ENCODE measurements at places on chromosomes 2 and 18.

- no peak for DNase-seq
Observed at GRCh38 chr2:74777161-74777900, 56.6 kb upstream of the HK2 start.

GRCh38 chr18:72811047-72811446 is 56.7 kb downstream of the NETO1 start:
- no peak for DNase-seq

DNA sequence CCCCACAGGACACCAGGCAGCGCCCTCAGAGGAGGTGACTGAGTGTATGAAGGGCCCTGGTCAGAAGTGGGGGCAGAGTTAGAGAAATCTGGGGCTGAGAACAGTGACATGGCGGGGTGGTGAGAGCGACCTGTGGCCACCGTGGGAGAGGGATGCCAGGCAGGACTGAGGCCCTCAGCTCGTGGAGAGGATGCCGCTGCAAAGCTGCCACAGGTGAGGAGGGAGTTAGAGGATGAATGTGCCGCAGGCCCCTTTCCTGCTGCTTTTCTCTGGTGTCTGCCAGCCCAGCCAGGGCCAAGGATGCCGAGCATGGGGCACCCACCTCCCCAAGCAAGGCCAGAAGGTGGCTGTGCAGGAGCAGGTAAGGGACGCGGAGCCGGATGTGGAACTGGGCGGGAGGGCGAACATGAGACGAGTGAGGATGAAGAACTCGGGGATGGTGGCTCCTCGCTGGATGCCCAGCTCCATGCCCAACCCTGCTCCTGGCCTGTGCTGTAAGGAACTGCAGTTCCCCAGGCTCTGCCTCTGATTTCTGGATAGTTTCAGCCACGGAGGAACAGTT is 269.2 kb upstream of the HDAC4 start:
- DNase-seq: no peak

DNA sequence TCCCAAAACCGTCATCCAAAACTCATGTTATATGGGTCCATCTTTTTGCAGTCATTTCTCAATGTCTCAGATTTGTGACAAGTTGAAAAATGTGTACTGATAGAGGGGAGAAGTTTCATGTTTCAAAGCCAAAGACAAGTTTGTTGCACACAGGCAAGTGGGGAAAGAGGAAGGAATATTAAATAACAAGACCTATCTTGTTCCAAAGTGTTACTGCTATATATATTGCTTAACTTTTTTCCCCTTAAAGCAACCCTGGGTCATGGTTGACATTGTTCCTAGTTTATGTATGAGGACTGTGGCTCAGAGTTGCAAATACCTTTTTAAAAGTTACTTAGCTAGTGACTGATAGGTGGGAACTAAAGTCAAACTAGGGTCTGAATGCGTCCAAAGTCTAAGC is 1.7 kb downstream of the ITGA4 start:
- no peak for DNase-seq

GRCh38 chr2:21330786-21331391 is 207.1 kb downstream of the TDRD15 start:
- DNase-seq: no peak

- peak; percentile 14 for DNase-seq
Observed at GRCh38 chr2:98026927-98027522, 31.3 kb upstream of the TMEM131 start.

- no peak for DNase-seq
Observed at GRCh38 chr2:11348209-11348749, 3.8 kb upstream of the ROCK2 start.

DNA sequence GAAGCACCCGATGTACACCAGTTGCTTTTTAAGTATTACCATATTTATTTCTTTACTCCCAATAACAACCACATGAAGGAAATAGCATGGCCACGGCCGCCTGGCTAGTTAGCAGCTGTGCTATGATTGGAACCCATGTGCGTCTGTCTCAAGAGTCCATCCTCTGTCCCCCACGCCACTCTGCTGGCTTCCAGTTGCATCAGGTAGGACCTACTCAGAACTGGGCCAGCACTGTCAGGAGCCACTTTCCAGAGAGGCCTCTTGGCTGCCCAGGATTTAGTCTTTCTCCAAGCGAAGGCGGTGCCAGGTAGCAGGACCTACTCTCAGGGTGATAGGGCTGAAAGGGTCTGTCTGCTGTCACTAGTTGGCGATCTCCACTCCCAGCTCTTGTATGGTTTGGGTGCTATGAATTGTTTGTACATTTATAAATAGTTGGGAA is 22.1 kb downstream of the ASB18 start:
- DNase-seq: no peak

GRCh38 chr2:236754271-236754944 is 184.8 kb downstream of the ACKR3 start:
- DNase-seq: no peak

DNA sequence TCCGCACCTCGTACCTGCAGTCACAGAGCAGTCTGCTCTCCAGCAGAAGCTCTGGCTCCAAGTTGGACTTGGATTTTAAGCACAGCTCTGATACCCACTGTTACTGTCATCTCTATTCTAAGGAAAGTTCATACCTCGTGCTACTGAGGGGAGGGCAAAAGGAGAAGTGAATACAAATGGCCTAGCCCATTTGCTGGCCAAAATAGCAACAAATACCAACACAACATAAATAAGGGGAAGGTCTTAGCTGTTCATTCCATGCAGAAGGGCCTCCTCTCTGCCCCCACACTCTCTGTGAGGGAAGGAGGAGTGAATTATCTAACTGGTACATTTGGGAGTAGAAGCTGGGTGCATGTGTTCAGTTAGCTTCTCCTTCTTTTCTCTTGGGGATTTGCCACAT is 739.4 kb upstream of the RAB6C start:
- DNase-seq: no peak

DNA sequence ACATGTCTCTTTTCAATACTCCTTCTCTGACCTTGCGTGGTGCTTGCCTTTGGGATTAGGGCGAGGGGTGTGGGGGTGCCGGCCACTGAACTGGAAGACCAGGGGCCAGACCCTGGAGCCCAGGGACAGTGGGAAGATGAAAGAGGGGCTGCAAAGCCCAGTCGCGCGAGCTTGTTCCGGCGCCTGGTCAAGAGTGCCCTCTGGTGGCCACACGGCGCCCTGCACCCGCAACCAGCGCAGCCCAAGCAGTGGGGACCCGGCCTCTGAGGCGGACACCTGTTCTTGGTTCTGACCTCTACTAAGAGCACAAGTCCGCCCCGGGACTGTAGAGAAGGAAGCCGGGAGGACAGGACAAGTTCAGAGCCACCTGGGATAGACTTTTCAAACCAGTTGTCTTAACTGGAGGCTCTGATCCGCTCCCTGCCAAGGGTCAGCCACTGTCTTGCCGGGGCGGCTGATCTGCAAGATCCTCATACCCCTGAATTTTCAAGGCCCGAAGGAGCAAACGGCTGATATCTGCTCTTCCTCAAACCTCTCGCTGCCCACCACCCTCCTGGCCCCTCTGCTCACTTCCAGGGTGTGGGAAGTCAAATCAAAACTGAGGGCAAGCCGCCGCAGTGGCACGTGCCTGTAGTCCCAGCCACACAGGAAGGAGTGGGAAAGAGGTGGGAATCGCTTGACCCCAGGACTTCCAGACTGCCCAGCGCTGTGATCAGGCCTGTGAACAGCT is 14.9 kb upstream of the MSH6 start:
- DNase-seq: peak; percentile 53

DNA sequence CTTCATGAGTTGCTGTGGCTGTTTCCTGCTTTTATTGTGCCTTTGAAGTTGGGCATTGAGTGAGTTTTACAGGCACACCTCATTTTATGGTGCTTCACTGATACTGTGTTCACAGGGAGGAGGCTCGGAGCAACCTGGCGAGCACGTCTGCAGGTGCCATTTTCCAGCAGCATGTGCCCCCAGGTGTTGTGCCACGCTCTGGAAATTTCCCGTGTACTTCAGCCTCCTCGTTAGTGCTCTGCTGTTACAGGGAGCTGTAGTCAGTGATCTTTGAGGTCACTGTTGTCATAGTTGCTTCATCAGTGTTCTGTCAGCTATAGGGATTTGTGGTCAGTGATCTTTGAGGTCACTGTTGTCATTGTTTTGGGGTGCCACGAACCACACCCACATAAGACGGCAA is 20.1 kb downstream of the CTDP1 start:
- no peak for DNase-seq

DNA sequence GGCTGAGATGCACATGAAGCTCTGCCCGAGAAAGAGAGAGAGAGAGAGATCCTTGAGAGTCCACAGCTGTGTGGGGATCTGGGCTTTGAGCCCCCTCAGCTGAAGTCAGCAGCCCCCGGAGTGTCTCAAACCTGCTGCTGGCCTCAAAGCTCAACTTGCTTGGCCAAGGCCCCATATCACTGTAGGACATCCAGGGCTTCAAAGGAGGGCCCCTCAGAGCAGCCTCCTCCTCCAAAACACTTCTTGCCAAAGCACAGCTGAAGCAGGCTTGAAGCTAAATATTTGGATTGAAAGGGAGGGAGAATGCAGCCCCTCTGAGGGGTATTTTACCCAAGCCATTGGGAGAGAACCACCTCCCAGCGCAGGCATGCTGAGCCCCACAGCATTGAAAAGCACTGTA is 357.6 kb downstream of the OSR1 start:
- DNase-seq: no peak

GRCh38 chr2:191015831-191016230 is 1.9 kb upstream of the STAT1 start:
- no peak for DNase-seq

DNA sequence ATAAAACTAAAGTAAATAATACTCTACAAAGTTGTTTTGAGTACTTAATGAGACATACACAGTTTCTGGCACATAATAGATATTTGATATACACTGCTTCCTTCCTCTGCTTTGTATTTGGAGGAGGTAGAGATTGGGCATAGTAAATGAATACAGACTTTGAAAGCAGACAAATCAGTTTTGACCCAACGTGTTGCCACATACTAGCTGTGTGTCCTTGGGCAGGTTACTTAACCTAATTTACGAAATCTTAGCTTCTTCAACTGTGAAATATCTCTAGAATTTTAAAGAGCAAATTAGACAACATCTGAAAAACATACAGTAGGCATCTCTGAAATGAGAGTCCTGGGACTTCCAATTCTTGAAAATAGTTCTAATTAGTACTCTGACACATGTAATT is 425.4 kb downstream of the TGIF1 start:
- DNase-seq: no peak

GRCh38 chr2:186347472-186347871 is 138.6 kb upstream of the ZC3H15 start:
- DNase-seq: peak; percentile 19

DNA sequence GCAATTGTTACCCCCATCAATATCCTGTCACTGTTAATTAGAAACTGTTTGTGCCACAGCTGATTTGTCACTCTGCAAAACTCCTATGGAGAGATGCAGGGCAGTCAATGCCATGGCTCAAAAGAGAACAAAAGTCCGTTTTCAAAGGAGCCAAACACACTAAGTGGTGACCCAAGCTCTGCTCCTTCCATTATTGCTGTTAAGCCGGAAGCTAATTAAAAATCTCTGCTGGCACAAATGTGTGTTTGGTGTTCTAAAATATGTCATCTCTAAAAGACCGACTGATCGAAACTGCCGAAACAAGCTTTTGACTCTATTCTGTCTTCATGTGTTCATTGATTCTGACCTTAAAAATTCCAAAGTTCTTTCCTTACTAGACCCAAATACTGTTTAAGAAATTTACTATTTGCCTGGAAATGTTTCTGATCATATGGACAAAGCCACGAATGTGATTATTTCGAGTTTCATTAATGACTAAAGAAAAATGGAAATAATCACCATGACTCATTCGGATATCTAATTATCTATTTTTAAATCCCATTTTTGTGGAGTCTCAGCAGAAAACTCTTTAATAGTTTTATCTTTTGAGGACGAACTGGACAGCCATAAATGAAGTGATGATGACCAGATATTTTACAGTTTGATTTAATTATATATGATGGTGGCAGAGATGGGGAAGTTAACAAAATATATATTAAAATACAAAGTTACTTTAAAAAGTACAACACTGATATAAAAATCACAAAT is 287.6 kb downstream of the SOCS6 start:
- no peak for DNase-seq

GRCh38 chr2:74379851-74380789 is at the start of gene DCTN1:
Gene DCTN1 (minus strand): TSS chr2:74380311. CDS start chr2:74380037, 274 bp downstream.
- peak; percentile 25 for DNase-seq

DNA sequence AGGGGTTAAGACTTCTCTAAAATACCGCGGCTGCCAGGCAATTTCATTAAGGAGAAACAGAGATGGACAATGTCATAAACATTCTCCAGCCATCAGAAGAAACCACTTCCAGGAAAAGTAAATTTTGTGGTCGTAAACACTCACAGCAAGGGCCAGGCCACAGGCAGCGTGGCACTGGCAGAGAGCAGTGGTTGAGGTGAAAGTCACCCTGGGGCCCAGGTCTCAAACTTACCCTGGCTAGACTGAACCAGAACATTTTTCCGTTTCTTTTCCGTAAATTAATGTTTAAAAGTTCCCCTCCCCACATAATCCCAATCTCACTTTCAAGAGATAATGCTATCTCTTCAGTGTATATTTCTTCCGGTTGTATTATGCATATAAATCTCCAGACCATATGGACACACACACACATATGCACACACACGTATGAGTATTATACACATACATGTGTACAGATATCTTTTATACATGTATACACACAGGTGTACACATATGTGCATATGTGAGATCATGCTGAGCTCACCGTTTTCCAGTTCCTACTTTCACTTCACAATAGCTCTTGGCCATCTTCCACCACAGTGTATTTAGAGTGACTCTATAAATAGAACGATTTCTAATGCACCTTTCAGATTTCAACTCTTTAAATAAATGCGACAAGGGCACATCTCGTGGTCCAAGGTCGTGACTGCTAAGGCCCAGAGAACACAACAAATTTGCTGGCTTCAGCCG is 90.1 kb downstream of the MALT1 start:
- no peak for DNase-seq

- no peak for DNase-seq
Observed at GRCh38 chr18:28409811-28410210, 232.9 kb upstream of the CDH2 start.

DNA sequence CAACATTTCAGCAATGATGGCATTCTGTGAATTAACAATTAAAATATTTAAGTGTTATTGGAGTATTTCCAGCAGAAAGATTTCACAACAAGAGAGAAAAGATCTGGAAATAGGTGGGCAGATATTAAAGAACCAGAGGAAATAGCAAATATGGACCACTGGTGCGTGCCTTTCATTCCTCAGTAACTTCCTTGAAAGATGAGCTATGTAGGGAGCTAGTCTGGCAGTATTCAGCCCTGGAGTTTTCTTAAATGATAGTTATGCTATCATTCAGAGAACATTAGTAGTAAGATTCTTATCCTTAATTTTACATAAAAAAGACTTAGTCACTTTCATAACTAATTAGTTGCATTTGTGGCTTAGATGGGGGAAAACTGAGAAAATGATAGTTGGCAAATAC is 41.5 kb downstream of the TANC1 start:
- DNase-seq: no peak

GRCh38 chr2:217993138-217993537 is 9.7 kb downstream of the TNS1 start:
- peak; percentile 39 for DNase-seq
